Neural cell (in vitro differentiated cells): ENCODE measurements at places on chromosomes 6 and 20. TPM values are rescaled to one million over a fixed set of nuclear protein-coding genes. Genes with fewer than 3 reads are reported as not detected.

AKAP12 gene
- polyA plus RNA-seq: 20.1 and 21.5 TPM in 2 replicates

EFCAB8 gene
- polyA plus RNA-seq: not detected in 2 replicates

AGER gene
- 7.2 and 7.5 TPM in 2 replicates for polyA plus RNA-seq

HLA-DQA1 gene
- polyA plus RNA-seq: not detected in 2 replicates

TCF21 gene
- not detected in 2 replicates for polyA plus RNA-seq

FAXC gene
- polyA plus RNA-seq: 106 and 130 TPM in 2 replicates

TMEM151B gene
- 66.0 and 82.1 TPM in 2 replicates for polyA plus RNA-seq

TENT5A gene
- polyA plus RNA-seq: 0.47 and 0.64 TPM in 2 replicates

METTL24 gene
- not detected in 2 replicates for polyA plus RNA-seq

PAK5 gene
- 47.0 and 48.3 TPM in 2 replicates for polyA plus RNA-seq

GPR63 gene
- 1.2 and 1.6 TPM in 2 replicates for polyA plus RNA-seq

HEY2 gene
- polyA plus RNA-seq: 0.20 TPM in 1 of 2 replicates, not detected in the other

CDH22 gene
- polyA plus RNA-seq: 2.1 and 2.5 TPM in 2 replicates

XKR7 gene
- 9.6 and 12.8 TPM in 2 replicates for polyA plus RNA-seq

PRR18 gene
- not detected in 2 replicates for polyA plus RNA-seq

CTCFL gene
- not detected in 2 replicates for polyA plus RNA-seq

MOG gene
- not detected in 2 replicates for polyA plus RNA-seq

GMPR gene
- 1.6 TPM in 1 of 2 replicates, not detected in the other for polyA plus RNA-seq

VSX1 gene
- polyA plus RNA-seq: not detected in 2 replicates

SYNDIG1 gene
- polyA plus RNA-seq: 0.22 and 0.46 TPM in 2 replicates

ME1 gene
- 0.09 TPM in 1 of 2 replicates, not detected in the other for polyA plus RNA-seq

RTEL1 gene
- polyA plus RNA-seq: 29.2 and 31.9 TPM in 2 replicates

GUCA1A gene
- polyA plus RNA-seq: 0.24 and 0.78 TPM in 2 replicates

UCKL1 gene
- 58.9 and 66.8 TPM in 2 replicates for polyA plus RNA-seq

AURKA gene
- polyA plus RNA-seq: 2.5 and 4.7 TPM in 2 replicates

ANGPT4 gene
- polyA plus RNA-seq: not detected in 2 replicates

TRIM15 gene
- not detected in 2 replicates for polyA plus RNA-seq

TUBB2B gene
- polyA plus RNA-seq: 3,172 and 3,711 TPM in 2 replicates

TREML4 gene
- polyA plus RNA-seq: not detected in 2 replicates

OVOL2 gene
- polyA plus RNA-seq: not detected in 2 replicates

PTCHD4 gene
- polyA plus RNA-seq: 3.2 and 3.4 TPM in 2 replicates

FRK gene
- polyA plus RNA-seq: not detected in 2 replicates
